ENCODE measurements at places on chromosomes 11 and 22.

DNA sequence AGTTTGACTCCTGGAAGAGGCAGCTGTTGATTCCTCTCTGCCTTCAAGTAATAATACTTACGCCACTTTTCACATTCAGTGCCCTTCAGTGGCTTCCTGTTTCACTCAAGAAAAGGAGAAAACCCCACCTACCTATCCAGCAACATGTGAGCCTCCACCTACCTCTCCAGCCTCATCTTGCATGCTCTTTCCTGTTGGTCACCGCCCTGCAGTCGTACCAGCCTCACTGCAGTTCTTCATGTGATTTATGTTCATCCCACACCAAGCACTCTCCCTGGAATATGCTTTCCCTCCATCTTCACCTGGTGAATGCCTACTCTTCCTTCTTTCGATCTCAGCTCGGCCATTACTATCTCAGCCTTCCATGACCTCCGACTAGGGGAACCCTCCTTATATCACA is 21.8 kb upstream of the YWHAH start:
- no peak for DNase-seq

DNA sequence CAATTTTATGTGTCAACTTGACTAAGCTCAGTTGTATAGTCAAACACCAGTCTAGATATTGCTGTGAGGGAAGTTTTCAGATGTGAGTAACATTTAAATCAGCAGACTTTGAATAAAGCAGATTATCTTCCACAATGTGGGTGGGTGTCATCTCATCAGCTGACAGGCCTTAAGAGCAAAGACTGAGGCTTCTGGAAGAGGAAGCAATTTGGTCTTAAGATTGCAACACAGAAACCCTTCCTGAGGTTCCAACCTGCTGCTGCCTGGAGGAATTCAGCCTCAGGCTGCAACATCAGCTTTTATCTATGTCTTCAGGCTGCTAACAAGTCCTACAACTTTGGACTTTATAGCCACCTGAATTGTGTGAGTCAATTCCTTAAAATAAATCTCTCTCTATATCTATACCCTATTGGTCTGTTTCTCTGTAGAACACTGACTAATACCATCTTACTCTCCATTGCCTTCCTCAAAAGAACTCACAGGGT is 277.2 kb upstream of the PLET1 start:
- DNase-seq, result no peak

GRCh38 chr11:83222499-83222898 is 29.0 kb downstream of the ANKRD42 start:
- no peak for DNase-seq

GRCh38 chr11:14242187-14242586 is 116.8 kb downstream of the RRAS2 start:
- no peak for DNase-seq

DNA sequence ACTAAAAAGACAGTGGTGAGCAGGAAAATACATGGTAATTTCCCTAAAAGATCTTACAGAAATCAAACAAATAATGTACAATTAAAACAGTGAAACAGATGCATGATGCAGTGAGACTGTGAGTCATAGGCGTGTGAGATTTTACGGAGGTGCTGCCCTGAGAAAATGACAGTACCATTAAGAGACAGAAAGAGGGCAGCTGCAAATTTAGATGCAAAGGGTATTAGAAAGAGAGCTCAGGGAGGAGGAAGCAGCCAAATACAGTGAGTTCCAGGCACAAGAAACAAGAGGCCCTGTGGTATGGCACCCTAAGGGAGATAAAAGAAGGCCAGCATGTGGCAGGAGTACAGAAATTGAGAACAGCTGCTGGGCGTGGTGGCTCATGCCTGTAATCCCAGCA is 88.5 kb upstream of the FIBIN start:
- DNase-seq, result no peak

DNA sequence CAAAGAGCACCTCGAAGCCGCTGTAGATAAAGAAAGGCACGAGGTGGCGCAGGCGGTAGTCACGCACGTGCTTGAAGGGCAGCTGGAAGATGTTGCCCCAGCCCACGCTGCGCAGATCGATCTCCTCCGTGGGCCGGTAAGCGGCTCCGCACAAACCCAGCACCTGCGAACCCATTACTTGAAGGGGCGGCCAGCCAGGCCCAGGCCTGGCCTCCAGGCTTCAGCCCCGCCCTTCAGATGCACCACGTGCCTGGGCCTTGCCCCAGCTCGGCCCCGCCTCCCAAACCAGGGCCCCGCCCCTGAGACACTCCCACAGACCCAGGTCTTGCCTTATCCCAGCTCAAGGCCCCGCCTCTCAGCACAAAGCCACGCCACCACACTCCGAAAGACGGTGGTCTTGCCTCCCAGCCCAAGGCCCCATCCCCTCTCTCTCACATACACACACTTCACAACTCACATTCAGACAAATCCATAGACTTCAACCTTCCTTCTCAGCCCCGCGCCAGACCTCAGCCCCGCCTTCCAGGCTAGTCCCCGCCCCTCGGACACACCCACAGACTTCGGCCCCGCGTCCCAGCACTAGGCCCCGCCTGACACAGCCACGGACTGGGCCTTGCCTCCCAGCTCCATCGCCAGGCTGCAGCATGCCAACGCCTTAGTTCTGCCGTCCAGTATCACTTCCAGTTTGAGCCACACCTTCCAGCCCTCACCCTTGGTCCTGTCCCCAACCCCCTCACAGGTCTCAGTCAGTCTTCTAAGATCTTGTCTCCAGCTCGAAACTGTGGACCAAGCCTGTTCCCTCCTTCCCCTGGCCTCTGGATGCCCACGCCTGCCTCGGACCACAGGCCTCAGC is 7.0 kb downstream of the UNC93B1 start:
- no peak for DNase-seq

GRCh38 chr11:128407962-128408361 is 179.4 kb downstream of the ETS1 start:
- DNase-seq, result no peak

GRCh38 chr22:23281053-23281405 is 100.7 kb downstream of the BCR start:
- DNase-seq, result no peak

DNA sequence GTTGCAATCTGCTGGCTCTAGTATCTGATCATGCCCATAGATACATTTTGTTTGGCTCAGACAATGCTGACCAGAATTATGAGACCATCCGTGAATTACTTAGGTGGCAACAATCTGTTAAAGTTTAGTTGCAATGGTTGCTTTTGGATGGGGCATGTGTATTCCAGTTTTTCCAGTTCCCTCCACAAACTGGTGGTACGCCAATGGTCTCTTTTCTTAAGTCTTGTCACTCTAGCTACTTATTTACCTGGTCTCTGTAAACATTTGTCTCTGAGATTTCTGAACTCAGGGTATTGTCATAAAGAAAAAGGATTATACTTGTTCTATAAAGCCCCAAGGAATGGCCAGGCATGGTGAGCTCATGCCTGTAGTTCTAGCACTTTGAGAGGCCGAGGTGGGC is 65.9 kb downstream of the PGR start:
- DNase-seq, result no peak

DNA sequence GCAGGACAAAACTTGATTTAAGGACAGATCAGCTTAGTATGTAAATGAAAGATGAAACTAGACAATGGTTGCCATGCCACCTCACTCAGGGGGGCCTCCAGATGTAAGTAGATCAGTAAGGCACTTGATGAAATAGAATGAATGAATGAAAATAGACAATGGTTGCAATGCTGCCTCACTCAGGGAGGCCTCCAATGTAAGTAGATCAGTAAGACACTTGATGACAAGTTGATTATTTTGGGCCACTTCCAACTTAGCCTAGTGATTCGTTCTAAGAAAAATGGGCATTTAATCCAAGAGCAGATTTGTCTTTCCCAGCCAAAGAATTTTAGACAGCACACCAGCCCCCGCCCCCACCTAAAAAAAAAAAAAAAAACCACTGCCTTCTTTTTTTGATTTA is 19.2 kb upstream of the SLC5A12 start:
- DNase-seq, result no peak

DNA sequence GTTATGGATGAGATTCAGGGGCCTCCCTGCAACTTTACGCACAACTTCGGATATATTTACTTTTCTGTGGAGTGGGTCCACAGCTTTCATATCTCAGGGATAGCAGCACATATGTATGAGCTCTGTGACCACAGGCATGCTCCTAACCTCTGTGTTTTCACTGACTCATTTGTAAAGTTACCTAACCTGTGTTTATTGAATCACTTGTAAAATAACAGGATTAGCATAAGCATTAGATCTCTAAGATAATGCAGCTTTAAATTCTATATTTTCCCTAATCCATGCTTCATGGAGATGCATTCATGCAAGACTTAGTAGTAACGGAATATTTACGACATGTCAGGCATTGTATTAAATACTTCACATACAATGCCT is 47.9 kb upstream of the DDI1 start:
- no peak for DNase-seq
